ENCODE measurements at places on chromosomes 6 and 20. TPM values are rescaled to one million over a fixed set of nuclear protein-coding genes. Genes with fewer than 3 reads are reported as not detected.

DNA sequence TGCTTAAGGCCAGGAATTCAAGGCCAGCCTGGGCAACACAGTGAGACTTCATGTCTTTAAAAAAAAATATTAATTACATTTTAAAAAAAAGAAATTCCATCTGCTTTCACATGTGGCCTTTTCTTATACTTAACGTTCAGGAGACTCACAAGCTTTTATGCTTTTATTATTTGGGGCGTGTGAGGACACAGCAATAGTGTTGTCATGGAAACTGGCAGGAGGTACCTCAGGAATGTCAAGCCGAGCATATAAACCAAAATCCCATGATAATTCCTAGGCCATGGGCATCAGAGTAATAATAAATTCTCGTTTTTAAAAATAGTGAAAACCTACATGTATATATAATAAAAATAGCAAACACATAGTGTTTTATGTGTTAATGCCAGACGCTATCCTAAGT, 89.8 kb downstream of the IYD start:
- DNase-seq: no peak

GRCh38 chr6:21325201-21325856, 268.2 kb upstream of the SOX4 start:
- DNase-seq: no peak

The CYP24A1 gene
- not detected for total RNA-seq

The ALDH5A1 gene
- total RNA-seq: 3.3 TPM

DNA sequence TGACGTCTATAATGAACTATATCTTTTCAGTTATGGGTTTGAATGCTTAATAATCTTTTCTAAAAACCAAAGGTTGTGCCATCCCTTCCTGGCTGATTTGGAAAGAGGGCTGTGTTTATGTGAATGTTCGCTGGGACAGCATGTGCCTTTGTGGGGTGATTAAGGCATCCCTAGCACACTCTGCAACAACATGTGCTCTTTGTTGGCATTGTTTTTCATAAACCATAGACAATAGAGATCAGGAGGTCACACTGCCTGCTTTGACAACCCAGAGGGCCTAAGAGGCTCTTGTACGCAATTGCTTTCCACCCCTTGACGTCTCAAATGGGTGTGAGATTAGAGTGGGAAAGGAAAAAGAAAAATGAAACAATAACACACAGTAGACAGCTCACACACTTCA, 116.0 kb downstream of the LRRC1 start:
- DNase-seq: no peak

DNA sequence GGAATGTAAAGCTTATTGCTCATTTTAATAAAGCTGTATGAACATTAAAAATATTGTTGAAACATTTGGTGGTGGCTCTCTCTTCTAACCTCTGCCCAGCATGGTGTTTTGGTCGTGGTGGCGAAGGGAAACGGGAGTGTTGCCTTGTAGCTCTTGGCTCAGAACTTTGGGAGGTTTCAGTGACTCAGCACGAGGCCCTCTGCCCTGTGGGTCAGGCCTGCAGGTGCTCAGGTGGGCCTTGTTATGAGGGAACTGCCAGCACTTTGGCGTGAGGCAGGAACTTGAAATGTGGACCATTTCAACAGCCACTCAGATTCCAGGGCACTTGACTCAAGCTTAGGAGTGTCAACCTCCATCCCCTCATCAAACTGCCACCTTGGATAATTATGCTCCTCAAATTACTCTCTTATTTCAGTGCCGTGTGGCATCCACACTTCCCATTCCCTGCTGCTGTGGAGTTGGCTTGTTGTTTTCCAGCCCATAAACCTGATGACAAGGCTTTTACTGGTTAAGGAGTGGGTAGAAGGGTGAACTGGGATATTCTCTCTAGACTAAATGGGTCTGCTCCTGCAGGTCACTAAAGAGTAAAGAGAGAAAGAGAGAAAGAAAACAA, 36.3 kb downstream of the PRDM1 start:
- no peak for DNase-seq

GRCh38 chr20:63055575-63056235, 48.9 kb upstream of the BHLHE23 start:
- DNase-seq: no peak

DNA sequence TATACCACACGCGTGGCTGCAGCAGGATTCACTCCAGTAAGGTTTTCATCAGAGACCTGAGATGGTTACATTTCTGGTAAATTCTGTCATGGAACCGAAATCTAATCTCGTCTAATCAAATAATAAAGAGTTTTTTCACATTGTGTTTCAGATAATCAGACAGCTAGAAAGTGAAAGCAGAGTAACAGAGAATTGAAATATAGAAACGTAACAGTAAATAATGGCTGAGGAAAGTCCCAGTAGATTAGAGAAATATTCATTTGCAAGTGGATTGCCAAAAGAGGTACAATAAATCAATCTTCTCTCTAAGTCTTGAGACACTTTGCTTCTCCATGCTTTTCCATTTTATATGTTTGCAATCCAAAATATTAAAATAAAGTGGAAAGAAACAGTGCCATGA, 42.4 kb downstream of the PKHD1 start:
- no peak for DNase-seq

DNA sequence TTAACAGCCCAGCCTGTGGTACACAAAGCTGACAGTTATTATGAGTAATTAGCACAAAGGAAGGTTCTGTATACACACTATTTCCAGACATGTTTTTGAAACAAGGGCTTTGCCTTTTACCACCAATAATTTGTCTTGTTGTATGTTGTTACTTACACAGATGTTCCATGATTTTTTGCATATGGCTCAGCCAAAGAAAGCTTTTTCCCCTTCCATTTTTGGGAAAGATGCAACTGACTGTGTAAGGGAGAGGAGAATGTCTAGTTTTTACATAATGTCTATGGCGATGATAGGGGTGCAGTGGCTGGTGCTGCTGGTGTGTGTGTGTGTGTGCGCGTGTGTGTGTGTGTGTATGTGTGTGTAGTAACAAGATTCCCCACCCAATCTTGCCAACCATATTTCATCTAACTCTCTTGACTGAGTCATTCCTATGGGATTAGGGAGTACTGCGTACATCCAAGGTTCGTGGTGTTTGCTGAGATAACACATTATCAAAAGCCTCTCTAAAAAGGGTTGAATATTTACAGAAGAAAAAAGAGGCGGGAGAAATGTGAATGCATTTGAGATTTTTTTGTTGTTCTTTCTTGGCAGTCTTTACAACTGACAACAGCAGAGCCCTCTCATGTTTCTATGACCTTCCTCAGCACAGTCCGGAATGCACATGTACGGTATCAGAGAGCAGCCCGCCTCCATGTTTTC, 192.2 kb downstream of the GMPR start:
- no peak for DNase-seq

The ADGRB3 gene
- total RNA-seq: 5.8 TPM

The PTPRA gene
- total RNA-seq: 80.8 TPM

- DNase-seq: no peak
These were observed 81.7 kb upstream of the FOXP4 start for GRCh38 chr6:41464481-41464880.

The DOK5 gene
- total RNA-seq: 0.83 TPM

The POU5F1 gene
- not detected for total RNA-seq

- no peak for DNase-seq
These were observed 10.0 kb downstream of the AHCY start for GRCh38 chr20:34293119-34293518.

GRCh38 chr20:31721408-31722256, 1.0 kb downstream of the BCL2L1 start:
- no peak for DNase-seq

DNA sequence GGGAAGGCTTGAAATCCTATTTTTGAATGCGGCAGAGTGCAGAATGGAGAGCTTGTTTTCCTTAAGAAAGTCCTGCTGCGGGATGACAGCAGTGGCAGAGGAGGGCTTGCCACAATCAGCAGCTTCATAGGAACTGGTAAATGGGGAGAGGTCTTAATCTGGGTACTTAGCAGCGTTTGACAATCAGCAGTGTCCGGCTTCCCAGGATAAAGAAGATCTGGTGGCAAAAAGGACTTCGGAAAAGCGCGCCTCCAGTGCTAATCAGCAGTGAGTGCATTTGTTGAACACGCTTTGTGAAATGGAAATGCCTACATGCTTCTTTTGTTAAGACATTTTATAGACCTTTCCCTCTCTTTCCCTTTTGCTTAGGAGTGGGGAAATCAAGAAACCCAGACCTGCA, 735.7 kb downstream of the QKI start:
- DNase-seq: no peak

The BPIFB4 gene
- total RNA-seq: not detected

The SLC2A10 gene
- 12.0 TPM for total RNA-seq

The HSPA12B gene
- total RNA-seq: 12.5 TPM

GRCh38 chr20:5621305-5621704, 128.9 kb upstream of the SHLD1 start:
- DNase-seq: no peak

DNA sequence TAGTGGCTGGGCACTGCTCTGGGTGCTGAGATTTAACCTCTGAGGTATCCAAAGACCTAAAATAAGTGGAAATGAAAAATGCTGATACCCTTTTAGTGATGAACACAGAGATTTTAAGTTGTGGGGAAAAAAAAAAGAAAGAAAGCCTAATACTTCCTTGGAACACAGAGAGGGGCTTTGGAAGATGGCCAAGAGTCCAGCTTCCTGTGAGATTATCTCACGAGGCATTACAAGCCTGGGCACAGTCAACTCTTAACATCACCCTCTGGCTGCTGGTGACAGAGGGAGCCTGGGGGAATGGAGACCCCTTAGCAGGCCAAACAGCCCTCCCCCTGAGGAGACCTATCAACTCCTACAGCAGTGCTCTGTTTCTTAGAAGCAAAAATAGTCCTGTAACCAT, 19.7 kb downstream of the BTN2A1 start:
- no peak for DNase-seq

DNA sequence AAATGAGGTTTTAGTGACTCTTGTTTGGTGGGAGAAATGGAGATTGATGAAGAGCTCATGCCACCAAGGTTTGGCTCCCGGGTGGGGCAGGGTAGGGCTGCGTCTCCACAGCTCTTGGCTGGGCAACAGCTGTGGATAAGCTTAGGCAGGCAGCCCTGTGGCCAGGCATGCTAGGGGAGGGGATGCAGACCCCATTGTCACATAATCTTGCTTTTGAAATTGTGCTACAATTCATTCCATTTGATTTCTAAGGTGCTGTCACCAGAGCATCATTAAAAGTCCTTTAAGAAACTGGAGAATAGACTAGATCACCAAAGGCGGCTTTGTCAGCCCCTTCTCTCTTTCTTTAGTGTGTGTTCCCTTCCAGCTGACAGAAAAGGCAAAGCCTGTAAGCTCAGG, 574.2 kb upstream of the JAG1 start:
- DNase-seq: no peak

GRCh38 chr6:9520417-9521151, 894.3 kb downstream of the TFAP2A start:
- no peak for DNase-seq

The MDFI gene
- 0.83 TPM for total RNA-seq

DNA sequence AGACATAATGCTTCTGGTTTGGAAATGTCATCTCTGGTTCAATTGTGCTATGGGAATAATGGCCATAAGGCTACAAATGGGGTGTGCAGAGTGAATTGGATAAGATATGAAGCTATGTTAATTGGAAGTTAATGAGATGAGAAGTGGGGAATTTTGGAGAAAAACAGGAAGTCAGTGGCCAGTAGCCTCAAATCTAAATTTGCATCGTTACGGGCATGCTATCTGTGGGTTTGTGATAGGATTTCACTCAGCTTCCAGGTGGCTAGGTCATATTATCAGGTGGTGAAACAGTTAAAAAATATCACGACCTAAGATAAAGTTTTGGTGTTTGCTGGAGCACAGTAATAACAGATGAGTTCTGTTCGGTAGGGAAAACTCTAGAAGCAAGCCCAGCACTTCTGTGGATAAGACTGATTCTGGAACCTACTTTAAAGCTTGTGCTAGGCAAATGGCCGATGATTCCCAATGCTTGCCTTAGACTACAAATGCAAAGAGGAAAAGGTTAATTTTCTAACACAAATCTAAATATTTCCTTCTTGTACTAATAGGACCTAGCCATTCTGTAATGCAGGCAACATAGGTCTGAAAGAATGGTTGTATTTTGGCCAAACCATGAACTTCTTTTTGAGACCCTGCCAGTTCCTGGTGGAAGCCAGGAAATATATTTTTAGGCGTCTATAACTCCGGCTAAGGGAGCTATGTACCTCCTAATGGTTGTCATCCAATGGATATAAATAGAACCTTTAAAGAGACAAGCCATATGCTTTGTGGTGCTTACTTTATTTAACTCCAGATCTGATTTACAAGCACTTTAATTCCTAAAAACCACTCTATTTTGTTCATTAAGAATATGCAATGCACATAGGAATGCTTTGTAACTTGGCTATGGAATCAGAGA, 111.0 kb downstream of the PLCB1 start:
- no peak for DNase-seq

- DNase-seq: no peak
These were observed 87.8 kb upstream of the ARMC2 start for GRCh38 chr6:108760126-108761050.

DNA sequence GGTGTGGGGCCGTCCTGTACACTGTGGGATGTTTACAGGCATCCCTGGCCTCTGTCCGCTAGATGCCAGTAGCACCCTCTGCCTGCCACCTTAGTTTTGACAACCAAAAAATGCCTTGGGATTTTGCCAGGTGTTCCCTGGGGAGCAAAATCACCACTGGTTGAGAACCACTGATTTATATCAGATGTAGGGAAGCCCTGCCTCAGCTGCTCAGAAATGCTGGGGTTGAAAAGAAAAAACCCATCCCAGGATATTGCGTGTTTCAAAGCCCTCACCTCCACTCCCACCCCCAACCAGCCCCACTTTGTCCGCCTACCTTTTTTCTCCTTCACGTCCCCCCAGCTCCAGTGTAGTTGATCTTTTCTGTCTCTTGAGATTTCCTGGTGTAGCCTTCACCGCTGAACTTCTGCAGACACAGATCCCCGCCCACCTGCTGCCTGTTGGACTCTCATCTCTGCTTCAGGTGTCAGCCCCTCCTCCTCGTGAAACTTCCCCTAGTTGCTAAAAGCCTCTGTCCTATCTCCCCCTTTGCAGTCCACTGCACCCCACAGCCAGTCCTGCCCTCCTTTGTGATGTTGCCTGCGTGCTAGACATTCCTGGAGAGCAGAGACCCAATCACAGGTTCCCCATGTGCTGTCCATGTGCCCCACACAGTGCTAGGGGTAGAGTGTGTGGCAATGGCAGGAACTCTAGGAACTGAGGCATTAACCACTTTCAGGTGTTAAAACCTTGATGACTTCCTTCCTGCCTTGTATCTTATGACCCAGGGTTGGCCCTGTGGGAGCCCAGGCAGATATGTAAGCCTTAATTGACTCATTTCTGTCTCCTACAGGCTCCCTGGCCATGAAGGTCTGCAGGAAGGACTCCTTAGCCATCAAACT, 98.9 kb downstream of the TBC1D7 start:
- no peak for DNase-seq

The CALHM4 gene
- not detected for total RNA-seq
